ENCODE measurements at places on chromosomes 5 and 9.

GRCh38 chr9:131960311-131960710 is 119.4 kb downstream of the MED27 start:
- DNase-seq = no peak

GRCh38 chr5:16906255-16906654 is 29.8 kb downstream of the MYO10 start:
- DNase-seq = no peak

GRCh38 chr9:128206916-128207910 is 4.0 kb downstream of the DNM1 start:
- DNase-seq = no peak

GRCh38 chr9:27383524-27383923 is 86.6 kb upstream of the EQTN start:
- no peak for DNase-seq
